ENCODE measurements at places on chromosomes 5 and 9. TPM values are rescaled to one million over a fixed set of nuclear protein-coding genes. Genes with fewer than 3 reads are reported as not detected.

DNA sequence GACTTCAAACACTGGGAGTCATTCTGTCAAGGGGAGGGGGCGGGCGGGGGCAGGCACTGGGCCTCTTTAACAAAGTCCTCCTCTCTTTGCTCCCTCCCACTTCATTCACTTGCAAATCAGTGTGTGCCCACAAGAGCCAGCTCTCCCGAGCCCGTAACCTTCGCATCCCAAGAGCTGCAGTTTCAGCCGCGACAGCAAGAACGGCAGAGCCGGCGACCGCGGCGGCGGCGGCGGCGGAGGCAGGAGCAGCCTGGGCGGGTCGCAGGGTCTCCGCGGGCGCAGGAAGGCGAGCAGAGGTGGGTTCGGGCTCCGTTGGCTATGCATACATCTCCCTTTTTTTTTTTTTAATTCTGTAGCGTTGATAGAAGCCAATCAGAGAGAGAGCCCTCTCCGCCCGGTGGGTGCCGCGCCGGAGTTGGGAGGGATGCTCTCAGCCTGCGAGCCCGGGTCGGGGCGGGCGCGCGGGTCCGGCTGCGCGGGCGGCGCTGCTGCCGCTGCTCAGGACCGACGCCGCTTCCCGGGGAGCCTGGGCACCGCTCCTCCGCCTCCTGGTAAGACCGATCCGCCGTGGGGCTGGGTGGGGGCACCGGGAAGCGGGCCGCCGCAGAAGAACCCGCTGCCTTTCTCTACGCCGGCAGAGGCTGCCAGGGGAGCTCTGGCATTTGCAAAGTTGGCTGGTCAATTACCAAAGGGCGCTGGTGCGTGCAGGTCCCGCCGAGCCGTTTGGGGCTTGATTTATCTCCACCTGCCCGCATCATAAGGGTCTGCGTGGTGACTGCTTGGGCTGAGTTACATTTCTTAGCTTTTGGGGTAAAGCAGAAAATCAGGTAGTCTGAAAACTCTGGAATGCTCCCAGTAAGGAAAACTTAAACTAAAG is at the start of gene CDH6:
Gene CDH6 (plus strand): TSS at position 96 of the 877 bp plus-strand sequence. CDS start 73,788 bp downstream, outside the sequence.
- DNase-seq, result peak; percentile 87

DNA sequence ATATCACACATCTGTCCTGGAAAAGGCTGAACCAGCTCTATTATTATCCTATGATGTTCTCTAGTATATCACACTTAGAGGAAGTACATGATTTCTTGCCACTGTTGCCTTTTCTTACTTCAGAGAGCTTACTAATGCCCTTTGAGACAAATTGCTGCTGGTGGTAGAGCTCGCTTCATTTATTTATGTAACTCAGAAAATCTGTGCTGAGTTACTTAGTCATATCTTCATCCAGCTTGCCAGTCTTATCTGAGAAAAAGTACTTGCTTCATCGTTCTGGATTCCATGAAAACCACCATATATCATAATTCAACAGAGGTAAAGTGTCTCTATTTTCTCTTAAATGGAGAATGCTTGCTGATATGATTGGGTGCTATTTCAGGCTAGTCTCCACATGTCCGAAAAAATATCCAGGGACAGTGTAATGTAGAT is 26.6 kb downstream of the PTPDC1 start:
- DNase-seq, result no peak

- DNase-seq, result peak; percentile 90
Observed at GRCh38 chr9:130331573-130331972, 66.0 kb downstream of the HMCN2 start.

SOWAHA gene
- not detected for total RNA-seq

- peak; percentile 20 for DNase-seq
Observed at GRCh38 chr5:52915176-52915875, 73.8 kb upstream of the ITGA2 start.

XRCC4 gene
- 23.5 TPM for total RNA-seq

DNA sequence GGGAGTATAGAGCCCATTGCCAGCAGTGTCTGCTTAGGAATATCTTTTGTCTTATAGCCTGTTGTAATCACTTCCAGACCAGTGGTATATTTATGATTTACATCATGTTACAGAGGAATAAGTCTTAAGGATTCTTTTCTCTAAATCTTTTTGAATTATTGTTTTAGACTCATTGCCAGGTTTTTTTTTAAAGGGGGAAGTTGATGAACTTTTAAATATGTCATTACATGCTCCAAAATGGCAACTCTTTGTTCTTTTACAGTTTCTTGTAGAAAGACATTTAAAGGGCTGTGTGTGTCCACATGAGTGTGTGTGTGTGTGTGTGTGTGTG is 59.4 kb upstream of the NFIB start:
- no peak for DNase-seq

DNA sequence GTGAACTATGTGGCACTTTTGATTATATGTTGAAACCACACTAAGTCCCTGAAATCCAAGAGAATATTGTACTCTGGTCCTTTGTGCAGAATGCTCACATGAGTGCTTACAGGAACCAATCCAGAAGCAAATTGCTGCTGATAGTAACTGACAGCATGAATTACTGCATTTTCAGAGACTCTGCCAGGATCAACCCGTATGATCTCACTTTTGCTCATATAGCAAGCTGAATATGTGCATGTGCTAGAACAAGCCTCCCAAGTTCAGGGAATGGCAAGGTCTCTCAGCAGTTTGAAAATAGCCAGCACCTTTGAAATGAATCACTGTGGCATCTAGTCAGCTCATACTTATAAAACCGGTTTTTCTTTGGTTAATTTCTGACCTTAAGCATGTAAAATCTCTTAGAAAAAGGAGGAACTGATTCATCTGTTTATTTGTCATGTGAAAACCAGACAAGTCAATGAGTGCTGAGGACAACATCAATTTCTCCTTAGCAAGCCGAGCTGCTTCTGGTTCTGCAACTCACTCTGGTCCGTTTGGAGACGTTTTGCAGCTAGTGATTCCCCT is 215.7 kb upstream of the ELL2 start:
- peak; percentile 87 for DNase-seq

PCDHA3 gene
- total RNA-seq, result not detected

- no peak for DNase-seq
Observed at GRCh38 chr5:102797322-102797884, 42.3 kb downstream of the PAM start.

- no peak for DNase-seq
Observed at GRCh38 chr5:19497229-19497815, 490.7 kb downstream of the CDH18 start.

- DNase-seq, result no peak
Observed at GRCh38 chr5:108472237-108472636, 90.3 kb upstream of the FBXL17 start.

DNA sequence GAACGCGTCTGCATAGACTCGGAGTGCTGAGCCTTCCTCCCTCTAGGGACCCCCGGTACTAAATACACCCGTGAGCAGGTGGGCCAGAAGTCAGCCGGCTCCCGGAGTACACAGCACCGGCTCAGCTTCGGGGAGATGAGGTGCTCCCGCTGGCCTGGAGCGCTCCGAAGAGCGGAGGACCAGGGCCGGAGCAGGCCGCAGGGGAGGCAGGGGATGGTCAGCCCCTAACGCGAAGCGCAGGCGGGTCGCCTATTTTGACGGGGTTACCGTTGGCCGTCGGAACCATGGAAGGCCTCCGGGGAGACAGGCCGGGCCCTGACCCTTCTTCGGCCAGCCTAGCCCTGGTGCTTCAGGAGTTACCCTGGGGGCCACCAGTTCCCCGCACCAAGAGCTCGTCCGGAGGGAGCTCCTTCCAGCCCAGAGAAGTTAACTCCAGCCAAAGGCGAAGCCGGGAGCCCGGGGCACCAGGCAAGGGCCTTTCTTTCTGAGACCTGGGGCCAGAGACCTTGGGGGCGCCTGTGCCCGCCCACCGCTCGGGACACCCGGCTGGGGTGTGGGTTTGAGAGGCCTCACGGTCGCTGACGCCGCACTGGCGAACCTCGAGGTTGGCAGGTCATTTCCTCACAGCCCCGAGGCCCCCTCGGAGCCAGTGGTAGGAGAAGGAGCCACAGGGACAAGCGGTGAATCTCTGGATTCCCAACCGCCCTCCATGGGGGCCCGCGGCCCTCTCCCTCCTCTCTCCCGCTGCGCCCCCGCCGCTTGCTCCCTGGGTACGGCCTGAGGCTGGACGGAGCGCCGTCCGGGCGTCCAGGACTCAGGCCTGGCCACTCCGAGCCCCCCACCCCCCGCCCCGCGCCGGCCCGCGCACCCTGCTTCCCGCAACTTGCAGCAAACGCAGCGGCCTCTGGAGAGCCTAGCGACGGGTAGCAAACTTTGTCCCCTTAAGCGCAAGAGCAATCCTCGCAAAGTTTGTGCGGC is 3.4 kb upstream of the IRX4 start:
- DNase-seq, result peak; percentile 4

FKTN gene
- total RNA-seq, result 8.1 TPM

HINT2 gene
- total RNA-seq, result 67.7 TPM

- DNase-seq, result no peak
Observed at GRCh38 chr5:180791611-180792213, 10.9 kb downstream of the MGAT1 start.

- DNase-seq, result no peak
Observed at GRCh38 chr9:22136461-22137096, 127.5 kb upstream of the CDKN2B start.

- no peak for DNase-seq
Observed at GRCh38 chr9:20117986-20118385, 329.1 kb upstream of the SLC24A2 start.

- peak; percentile 23 for DNase-seq
Observed at GRCh38 chr5:58924306-58924705, 341.4 kb downstream of the RAB3C start.

- DNase-seq, result no peak
Observed at GRCh38 chr5:149675610-149676201, 54.4 kb upstream of the PPARGC1B start.
